Eye (tissue), 1 donor: ENCODE measurements at places on chromosomes 11 and 22.

DNA sequence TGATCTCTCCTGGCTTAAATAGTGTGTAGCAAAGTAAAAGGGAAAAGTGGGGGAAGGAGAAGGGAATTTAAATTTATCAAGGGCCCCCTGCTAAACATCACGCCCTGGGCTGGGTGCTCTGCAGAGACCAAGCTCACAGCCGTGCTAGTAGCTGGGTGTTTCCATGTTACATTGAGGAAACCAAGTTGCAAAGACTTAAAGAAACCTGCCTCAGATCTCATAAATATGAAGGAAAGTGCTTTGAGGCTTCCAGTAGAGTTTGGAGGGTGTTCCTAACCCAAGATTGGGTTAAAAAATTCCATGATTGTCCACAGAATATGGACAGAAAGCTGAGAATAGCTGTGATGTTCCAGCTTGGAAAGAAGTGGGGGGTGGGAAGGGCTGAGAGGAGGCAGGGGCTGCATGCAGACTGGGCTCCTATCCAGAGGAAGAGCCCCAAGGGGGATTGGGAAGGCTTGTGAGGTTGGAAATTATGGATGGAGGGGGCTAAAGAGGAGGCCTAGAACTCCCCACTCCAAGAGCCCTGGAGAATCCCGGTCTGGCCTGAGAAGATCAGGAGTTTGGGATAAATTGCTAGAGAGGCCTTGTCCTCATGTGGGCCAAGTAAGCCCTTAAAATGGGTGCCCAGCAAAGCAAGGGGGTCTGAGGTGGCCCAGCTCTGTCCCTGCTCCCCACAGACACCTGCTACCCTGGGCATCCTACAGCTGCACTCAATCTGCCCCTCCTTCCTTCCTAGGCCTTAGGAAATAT lies 25.0 kb upstream of the OAF start:
- DNase-seq: peak; percentile 88

DNA sequence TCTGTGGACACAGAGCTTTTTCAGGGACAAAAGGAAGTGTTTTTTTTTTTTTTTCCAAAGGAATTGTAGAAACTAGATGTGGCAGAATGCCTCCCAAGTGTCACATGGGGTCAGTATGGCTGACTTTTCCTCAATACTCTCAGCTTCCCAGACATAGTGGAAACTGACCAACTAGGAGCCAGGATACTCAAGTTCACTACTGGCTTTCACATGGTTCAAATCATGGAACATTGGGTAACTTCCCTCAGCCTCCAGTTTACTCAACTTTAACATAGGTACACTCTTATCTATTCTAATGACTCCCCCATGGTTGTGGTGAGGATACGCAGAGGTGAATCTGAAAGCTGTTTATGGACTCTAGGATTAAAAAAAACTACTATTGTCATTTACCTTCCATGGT lies 1.4 kb downstream of the SLC5A1 start:
- no peak for DNase-seq

DNA sequence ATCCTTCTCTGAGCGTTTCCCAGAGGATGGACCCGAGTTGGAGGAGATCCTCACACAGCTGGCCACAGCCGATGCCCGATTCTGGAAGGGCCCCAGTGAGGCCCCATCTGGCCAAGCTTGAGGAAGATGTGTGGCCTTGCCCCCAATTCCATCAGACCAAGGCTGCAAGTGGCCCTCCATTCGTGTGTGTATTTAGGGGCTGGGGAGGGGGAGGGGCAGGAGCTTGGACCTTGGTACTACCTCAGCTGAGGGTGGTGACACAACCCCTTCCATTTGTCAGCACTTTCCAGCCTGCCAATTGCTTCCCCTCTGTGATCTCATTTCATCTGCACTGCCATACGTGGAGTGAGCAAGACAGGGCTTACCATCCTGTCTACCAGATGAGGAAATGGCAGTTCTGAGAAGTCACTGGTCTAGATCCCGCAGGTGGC lies 1.3 kb upstream of the BBS1 start:
- no peak for DNase-seq

GRCh38 chr11:130434521-130435223 lies 6.3 kb upstream of the ADAMTS8 start:
- DNase-seq: peak; percentile 98

DNA sequence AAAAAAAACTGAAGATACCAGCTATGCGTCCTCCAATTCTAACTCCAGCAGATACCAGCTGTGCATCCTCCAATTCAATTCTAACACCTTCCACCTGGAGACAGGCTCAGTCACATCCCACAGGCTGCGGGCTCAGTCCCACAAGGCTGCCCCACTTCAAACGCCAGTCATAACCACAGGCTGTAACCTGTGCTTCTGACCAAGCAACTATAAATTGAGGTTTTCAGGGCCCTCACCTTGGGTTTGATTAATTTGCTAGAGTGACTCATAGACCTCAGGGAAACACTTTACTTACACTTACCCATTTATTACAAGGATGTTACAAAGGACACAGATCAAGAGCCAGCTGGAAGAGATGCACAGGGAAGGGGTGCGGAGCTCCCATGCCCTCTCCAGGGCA lies 32.4 kb upstream of the MSANTD2 start:
- DNase-seq: no peak

GRCh38 chr11:102874852-102875251 lies at the start of gene MMP12:
Gene MMP12 (minus strand): TSS chr11:102874982. CDS start chr11:102874937, 45 bp downstream.
- DNase-seq: no peak

DNA sequence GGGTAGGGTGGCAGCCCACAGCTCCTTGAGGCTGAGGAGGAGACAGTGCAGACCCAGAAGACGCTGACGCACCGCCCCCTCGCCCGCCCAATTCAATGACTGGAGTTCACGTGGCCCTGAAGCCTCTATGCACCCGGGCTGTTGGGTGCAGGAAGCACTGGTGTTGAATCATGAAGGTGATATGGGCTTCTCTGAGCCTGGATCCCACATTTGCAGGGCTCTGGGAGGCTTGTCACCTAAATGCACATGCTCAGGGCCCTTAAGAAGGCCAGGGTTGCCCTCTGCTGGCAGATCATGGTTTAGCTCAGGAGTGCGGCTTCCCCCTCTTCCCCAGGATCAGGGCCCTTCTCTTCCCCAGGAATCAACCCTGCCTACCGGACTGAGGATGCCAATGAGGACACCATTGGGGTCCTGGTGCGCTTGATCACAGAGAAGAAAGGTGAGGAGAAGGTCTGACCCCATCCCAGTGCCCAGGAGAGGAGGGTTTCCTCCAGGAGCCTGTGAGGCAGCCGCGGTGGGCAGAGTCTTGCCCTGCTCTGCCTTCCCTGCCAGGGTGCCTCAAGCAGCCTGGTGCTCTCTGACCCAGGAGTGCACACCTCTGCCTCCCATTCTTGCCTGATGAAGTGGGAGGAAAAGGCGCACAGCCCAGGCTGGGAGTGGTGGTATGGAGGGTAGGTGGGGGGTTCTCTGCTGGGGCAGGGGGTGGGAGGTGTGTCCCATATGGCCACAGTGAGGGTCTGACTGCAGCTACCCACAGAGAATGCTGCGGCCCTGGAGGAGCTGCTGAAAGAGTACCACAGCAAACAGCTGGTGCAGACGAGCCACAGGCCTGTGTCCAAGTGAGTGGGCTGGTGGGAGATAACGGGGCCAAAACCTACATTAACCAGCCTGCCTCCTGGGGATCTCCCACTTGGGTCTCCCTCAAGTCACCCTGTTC lies 17.5 kb downstream of the RELT start:
- DNase-seq: peak; percentile 92

DNA sequence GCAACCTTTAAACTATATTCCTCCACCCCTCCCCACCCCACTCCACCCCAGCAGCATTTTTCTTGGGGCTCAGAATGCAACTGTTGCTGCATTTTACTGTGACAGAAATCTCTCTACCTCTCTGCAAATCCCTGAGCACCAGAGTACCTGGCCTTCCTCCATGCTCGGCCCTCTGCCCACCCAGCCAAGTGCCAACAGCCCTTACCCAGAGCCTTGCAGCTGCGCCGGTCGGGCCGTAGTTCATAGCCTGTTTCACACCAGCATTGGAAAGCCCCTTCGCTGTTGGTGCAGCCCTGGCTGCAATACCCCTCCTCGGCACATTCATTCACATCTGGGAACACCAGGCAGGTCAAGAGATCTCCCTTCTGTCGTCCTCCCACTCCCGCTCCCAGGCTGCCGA lies 23.4 kb downstream of the LRP4 start:
- no peak for DNase-seq

DNA sequence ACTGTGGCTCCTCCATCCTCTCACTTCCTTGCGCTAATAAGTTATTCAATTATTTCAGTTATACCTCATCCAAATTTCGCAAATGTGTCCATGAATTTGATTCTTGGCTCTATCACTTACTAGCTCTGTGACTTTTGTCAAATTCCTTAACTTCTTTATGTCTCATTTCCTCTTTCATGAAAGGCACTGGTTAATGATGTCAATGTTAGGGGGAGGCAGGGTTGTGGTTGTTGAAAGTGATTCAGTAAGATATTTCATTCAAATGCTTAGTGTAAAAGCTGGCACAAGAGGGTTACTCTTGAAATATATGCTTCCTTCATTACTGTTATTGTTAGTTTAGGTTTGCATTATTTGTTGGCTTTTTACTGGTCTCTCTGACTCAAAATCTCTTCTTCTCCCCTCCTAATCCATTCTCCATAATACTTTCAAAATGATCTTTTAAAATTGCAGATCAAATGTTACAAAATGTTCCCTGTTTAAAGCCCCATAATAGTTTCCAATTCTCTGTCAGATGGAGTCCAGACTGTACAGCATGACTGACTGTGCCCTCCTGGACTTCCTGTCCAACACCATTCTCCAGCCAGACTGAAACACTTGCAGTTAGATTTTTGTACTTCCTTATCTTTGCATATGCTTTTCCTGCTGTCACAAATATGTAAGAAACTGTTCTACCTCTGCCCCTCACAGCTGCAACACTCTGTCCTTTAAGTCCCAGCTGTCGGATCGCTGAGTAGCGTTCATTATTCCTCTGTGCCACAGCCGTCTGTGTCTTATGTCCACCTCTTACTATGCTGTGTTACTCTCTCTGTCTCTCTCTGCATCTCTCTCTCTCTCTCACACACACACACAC lies 510.6 kb upstream of the RAG2 start:
- DNase-seq: no peak

- no peak for DNase-seq
Measured at GRCh38 chr11:2358754-2359442, 18.2 kb upstream of the CD81 start.

DNA sequence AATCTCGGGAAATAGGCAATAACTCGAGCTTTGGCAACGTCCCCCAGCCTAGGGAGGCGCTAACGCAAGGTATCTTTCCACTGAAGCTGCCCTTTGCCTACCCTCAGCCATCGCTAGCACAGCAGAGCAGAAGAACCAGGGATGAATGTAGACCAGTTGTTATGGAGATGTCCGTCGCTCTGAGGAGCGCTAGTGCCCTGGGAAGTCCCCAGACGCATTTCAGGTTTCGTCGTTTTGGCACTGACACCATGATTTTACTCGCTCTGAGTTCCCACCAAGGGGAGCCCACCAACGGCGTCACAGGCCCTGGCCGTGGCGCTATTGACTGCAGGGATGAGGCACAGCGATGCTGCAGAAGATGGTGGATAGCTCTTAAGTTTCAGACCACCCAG lies 22.7 kb upstream of the BDNF start:
- peak; percentile 31 for DNase-seq
